ENCODE measurements at places on chromosomes 3 and 15.
A peak's percentile ranks its signal among the peaks of the same experiment; 100 is the strongest.

DNA sequence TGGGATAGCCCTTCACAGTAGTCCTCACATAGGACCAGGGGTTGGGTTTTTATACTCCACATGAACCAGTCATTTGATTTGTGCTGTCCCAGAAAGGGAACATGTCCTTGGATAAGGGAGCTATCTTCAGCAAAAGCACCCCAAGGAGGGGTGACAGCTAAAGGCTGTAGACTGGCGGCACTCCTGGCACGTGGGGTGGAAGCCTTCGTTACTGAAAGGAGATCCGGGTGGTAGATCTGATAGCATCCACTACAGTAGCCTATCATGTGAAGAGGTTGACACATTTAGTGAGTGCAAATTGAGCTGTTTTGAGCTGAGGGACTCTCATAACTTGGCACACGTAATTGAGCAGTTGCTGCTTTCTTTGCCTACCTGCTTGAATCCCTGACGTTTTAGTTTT, 588.8 kb upstream of the GOLIM4 start:
- no peak for DNase-seq

GRCh38 chr15:33872416-33873106, 95.7 kb upstream of the CHRM5 start:
- DNase-seq, result no peak

GRCh38 chr15:78069052-78069414, 8.5 kb downstream of the TBC1D2B start:
- no peak for DNase-seq

DNA sequence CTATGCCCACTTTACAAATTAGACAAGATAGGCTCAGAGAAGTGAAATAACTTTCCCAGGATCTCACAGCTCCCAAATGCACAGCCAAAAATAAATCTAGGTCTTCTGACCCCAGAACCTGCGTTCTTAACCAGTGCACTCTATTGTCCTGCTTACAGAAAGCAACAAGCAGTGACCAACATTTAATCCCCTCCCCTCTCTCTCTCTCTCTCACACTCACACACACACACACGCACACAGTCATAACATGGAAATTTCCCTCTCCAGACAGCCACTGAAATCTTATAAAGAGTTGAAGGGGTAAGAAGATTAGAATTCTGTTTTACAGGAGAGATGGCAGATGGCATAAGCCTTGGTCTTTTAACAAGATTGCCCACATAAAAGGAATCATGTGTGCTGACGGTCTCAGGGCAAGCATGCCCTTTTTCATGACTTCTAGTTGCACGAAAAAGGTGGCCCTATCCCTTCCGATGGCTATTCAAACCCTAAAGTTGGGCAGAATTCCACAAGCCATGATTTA, 29.4 kb downstream of the EOGT start:
- no peak for DNase-seq

- no peak for DNase-seq
Observed at GRCh38 chr15:65331811-65332210, 27.3 kb downstream of the RNU5B-1 start.

DNA sequence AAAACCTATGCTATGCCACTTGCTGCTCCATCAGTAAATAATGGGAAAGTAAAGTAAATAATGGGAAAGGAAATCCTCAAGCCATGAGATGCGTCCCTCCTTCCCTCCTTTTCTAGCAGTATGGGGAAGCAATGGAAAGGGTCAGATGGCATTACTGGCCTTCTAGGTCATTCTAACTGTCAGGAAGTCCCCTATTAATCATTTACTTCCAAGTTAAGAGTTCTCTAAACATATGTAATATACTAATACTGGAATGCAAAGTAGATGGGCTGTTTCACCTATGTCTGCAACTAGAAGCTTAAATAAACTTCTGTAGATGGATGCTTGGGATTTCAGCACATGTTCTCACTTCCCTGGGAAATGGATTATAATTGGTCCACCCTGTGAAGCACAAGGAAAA, 55.9 kb downstream of the MDFIC2 start:
- no peak for DNase-seq

DNA sequence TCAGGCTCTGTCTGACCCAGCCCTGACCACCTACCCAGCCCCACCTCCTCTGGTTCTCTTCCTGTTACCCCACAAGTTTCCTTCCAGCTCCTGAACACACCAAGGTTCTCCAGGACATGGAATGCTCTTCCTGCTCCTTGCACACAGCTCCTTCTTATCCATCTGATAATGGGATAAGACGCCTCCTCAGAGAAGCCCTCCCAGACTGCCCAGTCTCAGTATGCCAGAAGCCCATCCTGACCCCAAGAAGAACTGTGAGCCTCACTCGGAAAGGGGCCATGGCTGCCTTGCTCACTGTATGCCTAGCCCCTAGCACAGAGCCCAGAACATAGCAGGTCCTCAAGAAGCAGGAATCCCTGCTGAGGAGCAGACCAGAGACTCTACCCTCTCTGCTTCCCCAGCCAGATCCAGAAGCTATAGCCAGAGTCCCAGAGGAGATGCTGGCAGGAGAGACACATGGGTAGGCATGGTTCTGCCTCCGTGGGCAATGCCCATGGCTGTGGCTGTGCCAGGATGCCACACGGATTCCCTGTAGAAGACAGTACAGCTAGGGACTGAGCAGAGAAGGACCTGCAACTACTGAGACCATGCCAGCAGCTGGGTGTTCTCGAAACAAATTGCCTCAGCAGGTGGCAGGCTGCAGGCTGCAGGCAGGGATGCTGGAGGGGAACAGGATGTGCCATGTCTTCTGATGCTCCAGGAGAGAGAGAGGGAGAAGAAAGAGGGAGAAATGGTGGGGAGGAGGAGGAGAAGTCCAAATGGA, 74.0 kb upstream of the LINGO1 start:
- no peak for DNase-seq

GRCh38 chr15:95758851-95759250, 571.6 kb upstream of the NR2F2 start:
- DNase-seq, result no peak

DNA sequence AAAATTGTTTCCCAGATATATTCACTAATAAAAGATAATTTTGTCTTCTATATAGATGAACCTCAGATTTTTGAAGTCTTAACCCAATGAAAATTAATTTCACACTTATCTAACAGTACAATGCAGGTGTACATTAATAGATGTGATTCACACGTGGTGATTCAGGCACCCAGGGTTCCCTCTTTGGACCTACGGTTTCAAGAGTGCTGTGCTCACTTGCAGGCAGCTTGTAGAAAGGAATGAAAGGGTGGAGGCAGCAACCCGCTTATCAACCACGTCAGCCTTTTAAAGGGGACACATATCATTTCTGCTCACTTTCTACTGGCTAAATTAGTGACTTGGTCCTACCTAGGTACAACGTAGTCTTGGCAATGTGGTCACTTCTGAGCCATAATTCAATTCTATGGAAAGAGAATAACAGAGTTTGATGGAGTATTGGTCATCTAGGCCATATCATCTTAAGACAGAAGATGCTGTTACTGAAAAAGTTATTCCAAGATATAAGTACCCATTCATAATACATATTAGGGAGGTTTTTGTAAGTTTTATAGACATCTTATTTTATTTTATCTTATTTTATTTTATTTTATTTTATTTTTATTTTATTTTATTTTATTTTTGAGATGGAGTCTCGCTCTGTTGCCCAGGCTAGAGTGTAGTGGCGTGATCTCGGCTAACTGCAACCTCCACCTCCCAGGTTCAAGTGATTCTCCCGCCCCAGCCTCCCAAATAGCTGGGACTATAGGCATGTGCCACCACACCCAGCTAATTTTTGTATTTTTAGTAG, 37.9 kb downstream of the ACP3 start:
- DNase-seq, result no peak

DNA sequence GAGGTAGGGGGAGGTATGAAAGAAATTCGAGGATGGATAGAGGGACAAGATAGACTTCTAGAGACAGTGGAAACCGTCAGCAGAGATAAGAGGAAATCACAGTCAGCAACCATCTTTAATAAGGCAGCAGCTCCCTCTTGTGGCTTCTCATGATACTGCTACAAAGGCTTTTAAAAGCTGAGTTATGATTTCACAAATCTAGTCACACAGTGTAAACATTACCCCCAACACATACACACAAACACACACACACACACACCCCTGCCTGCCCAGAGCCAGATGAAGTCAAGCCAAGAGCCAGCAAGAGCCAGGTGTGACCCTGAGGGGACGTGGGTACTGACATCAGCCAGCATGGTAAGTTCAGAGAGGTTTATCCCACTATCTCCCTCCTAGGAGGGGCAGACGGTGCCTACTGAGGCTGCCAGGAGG, 18.9 kb upstream of the TGM5 start:
- peak; percentile 8 for DNase-seq

DNA sequence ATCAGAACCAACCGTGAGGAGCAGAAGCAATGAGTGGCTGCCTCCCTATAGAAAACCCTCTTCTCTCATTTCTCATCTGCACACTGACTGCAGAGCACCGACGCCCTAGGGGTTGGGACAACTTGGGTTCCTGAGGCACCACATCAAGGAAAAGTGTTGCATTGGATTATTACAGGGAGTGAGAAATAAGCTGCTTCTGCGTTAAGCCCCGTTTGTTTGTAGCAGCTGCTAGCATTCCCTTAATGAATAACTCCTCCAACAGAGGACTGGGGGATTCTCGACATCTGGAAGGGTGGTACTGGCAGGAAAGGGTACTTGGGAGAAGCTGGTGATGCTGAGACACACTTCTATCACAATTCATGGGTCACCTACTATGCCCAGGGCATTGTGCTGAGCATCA, 25.3 kb upstream of the AGBL1 start:
- DNase-seq, result no peak

DNA sequence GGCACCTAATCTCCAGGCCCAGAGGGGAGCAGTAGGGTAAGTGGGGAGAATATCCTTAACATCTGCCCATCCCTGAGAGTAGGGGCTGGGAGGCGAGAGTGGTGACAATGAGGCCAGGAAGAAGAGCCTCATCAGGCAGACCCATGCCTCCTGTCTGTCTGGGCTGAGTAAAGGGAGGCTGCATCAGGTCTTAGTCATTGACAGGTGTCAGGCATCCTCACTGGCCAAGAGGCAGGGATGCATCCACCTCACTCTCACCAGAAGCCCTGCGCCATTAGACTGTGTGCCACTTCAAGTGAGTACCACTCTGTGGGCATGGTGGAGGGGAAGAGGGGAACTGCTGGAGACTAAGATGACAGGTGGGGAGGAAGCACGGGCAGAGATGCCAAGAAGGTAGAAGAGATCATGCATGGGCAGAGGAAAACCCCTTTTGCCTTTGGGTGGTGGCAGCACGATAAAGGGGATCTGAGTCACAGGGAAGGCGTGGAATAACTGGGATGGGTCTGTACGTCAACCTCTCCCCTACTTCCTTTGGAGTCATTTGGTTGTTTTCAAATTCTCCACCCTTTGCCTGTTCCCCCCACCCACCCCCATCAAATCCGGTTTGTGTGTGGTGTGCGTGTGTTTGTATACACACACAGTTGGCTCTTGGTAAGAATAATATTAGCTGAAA, 14.1 kb downstream of the ANAPC13 start:
- DNase-seq, result no peak

- no peak for DNase-seq
Observed at GRCh38 chr3:115635406-115635805, 12.1 kb downstream of the GAP43 start.

DNA sequence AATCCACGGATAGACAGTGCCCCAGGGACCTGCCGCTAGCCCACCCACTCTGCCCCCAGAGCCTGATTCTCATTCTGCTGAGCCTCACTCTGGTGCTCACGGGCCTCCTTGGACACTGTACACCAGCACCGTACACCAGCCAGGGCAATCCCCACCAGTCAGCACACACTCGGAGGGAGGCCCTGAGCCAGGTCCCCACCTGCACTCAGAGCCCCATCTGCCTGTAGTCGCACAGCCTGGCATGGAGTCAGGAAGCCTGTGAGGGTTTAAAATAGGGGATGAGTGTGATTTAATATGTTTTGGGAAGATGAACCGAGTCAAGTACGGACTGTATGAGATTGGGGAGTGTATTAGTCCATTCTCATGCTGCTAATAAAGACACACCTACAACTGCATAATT, 223.0 kb downstream of the SLCO3A1 start:
- no peak for DNase-seq

GRCh38 chr15:39942101-39942752, 8.3 kb downstream of the EIF2AK4 start:
- no peak for DNase-seq

DNA sequence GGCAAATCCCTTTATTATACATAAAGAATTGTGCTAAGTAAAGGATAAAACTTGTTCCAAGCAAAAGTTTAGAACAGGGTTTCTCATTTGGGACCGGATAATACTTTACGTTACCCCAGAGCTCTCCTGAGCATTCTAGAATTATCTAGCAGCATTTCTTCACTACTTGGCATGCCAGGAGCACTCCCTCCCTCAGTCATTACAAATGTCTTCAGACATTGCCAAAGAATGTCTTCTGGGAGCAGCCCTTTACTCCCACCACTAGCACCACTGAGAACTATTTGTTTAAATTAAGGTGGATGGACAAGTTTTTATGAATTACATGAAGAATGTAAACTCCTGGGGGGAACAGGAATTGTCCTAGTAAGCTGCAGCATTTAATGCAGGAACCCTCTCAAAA, 516.4 kb downstream of the GBE1 start:
- DNase-seq, result no peak

- DNase-seq, result peak; percentile 59
Observed at GRCh38 chr3:50260027-50260941, 8.7 kb upstream of the SEMA3B start.

DNA sequence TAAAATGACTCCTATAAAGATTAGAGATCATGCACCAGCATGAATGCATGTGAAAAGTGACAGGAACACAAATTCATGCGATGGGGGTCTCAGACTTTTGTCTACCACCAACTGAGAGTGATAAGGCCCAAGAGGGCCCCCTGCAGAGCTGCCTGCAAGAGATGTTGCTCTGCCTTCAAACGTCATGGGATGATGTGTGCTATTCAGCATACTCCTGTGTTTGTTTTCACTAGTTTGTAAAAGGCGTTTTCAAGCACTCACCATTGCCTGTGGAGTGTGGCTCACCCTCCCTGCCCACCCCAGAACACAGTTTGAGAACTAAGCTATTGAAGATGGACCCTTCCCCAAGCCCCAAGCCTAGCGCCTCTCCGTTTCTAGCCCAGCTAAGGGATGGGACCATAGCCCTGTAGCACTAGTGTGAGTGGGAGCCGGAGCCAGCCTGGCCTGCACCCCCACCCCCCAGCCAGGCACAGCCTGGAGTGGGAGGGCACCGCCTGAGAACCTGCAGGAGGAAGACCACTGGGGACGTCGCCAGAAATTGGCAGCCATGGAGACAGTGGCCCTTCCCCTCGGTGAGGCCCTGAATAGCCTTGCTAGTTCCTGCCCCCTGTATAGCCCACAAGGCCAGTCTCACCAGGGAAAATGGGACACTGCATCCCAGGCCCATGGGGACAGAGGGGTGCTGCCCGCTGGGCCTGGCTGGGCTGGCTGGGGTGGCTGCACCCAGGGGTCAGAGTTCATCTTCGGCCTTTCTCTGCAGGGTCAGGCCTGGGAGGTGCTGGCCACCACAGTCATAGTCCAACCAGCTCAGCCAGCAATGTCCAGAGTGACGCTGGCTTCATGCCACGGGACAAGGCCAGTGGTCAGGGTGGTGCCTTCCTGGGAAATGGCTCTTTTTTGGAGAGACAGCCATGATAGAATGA, 22.6 kb upstream of the KLF13 start:
- DNase-seq, result no peak

- peak; percentile 83 for DNase-seq
Observed at GRCh38 chr3:157081626-157082210, 78.2 kb downstream of the CCNL1 start.
